ENCODE measurements at places on chromosomes 7 and 10.

- DNase-seq, result no peak
Measured at GRCh38 chr7:5278766-5279165, 4.0 kb upstream of the SLC29A4 start.

DNA sequence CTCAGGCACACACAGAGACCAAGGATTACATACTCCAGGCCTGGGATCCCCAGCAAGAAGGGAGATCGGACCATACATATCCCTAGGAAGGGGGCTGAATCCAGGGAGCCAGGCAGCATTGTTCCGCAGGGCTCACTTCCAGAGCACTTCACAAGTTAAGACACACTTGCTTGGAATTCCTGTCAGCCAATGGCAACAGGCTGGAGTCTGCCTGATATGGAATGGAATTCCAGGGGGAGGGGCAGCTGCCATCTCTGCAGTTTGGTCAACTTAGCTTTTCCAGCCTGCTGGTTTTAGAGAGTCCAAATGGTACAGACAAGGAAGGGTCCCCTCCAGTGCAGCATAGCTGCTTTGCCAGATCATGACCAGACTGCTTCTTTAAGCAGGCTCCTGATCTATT, 290.0 kb upstream of the GLI3 start:
- DNase-seq, result no peak

GRCh38 chr7:2730846-2731770, 43.1 kb downstream of the AMZ1 start:
- DNase-seq, result no peak

GRCh38 chr7:99005776-99006175, 127.4 kb downstream of the TRRAP start:
- peak; percentile 77 for DNase-seq

GRCh38 chr10:30701451-30702173, 72.1 kb upstream of the LYZL2 start:
- DNase-seq, result peak; percentile 54

GRCh38 chr7:142739923-142740492, 9.3 kb upstream of the PRSS1 start:
- DNase-seq, result peak; percentile 26

DNA sequence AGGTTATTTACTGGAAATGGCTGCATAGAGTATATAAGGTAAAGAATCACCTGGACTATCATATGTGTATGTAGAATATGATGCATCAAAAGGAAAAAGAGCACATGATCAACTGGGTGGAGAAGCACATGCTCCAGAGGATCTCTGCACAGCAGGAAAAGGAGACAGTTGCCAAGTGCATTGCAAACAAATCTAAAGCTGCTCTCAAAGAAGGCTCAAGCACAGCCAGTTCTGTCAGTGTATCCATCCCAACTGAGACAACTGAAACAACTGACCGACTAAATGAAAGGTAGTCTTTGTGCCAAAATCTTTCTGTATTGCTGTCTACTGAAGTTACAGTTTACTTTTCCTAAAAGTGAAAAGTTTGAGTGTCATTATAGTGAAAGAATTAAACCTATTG, 83.2 kb upstream of the SGCE start:
- DNase-seq, result no peak

- DNase-seq, result no peak
Measured at GRCh38 chr10:68816796-68817412, 10.4 kb upstream of the STOX1 start.

GRCh38 chr10:12631787-12632562, 282.6 kb downstream of the CAMK1D start:
- no peak for DNase-seq

- peak; percentile 36 for DNase-seq
Measured at GRCh38 chr10:20494474-20494873, 402.6 kb downstream of the NEBL start.

GRCh38 chr10:103983367-103983911, 16.5 kb downstream of the SLK start:
- no peak for DNase-seq

- DNase-seq, result peak; percentile 41
Measured at GRCh38 chr7:80134536-80135308, at the start of gene GNAI1. TSS of gene GNAI1 (plus strand) at chr7:80134831. CDS start at chr7:80135161, 330 bp downstream.

DNA sequence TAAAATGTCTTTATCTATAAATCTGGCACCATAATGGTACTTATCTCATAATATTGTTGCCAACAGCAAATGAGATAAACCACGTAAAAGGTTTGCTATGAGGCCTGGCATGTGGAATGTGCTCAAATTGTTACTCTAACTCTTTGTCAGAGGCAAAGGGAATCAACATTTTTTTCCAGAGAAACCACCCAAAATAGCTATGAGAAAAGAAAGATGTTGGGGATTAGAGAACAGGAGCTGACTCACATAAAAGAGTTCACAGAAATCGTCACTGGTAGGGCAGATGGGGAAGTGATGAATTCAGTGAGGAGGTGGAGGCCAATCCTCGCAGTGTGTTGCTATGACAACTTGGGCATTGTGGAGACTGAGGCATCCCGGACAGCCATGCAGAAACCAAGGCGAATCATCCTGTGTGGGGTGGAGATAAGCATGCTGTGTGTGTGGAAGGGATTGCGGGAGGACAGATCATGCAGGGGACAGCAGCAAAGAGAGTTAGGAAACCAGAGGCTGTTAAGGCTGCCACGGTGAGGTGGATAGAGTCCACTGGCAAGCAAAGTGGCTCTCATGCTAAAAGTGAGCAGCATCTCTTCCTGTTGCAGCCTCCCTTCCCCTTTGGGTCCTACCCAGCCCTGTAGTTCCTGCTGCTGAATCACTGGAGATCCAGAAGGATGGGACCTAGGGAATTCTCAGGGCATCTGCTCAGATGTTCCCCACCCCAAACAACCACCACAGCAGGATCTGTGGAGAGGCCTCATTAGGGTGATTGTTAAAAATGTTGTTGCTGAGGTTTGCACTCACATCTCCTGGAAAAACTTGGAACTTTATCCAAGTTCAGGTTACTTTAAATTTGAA, 103.9 kb downstream of the CUBN start:
- peak; percentile 87 for DNase-seq

DNA sequence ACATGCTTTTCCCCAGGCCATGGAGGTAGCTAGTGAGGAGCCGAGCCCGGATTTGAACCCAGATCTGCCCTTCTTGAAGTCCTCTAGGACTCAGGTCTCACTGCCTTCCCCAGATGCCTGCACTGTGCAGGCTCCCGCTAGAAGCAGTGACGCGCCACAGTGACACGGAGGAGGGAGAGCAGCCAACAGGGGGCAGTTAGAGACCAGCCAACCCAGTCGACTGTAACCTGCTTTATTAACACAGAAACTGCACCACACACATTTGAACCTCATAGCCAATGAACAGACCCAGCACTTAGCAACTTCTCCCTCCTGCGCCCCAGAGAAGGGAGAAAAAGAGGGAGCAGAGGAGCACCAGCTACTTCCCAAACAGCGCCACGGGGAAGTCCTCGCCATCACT, 27.4 kb downstream of the PILRA start:
- DNase-seq, result no peak

- no peak for DNase-seq
Measured at GRCh38 chr7:374706-375311, 84.8 kb downstream of the FOXL3 start.

DNA sequence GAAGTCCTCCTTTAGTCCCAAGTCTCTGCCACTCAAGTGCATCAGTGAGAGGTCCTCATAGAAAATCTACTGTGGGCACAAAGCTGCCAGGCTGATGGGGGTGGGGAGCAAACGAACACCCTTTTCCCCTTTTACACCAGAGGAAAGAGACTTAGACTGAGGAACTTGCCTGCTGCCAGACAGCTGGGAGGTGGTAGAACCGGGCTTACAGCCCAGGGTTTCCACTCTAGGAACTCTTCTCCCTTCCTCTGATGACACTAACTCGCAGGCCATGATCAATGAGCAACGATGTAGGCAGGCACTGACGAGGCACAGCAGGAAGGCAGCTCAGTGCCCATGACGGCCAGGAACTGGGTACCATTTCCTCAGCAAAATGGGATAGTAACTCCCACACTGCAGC, 11.0 kb upstream of the SH2D4B start:
- DNase-seq, result peak; percentile 62

DNA sequence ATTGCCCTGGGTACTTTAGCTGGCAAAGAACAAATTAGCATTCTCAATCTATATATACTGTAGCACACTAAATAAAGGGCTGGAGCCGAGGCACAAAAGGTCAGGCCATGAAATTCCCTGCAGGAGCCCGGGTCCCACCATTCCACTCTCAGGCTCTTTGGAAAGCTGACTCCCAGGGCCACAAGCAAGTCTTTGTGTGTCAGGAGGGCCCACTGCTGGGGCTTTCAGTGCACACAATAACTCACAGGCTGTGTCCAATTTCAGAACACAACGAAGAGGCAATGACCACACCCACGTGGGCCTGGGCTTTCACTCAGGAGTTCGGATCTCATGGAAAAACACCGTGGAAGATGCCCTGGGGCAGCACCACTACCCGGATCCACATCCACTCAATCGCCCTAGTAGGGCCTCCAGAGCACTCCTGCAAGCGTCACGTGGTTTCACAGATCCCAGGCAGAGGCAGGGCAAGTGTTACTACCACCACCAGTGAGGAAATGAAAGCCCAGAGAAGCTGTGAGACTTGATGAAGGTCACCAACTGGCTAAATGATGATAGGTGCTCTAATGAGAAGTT, 60.3 kb downstream of the COBL start:
- peak; percentile 1 for DNase-seq

DNA sequence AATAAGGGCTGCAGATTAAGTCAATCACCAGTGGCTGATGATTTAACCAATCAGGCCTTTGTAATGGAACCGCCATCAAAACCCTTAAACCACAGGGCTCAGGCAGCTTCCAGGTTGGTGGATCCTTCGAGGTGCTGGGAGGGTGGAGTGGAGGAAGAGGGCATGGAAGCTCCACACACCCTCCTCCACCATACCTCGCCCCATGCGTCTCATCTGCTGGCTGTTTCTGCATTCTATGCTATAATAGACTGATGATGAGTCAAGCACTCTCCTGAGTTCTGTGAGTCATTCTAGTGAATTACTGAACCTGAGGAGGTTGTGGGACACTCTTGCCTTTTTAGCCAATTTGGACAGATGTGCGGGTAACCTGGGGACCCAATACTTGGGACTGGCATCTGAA, 43.9 kb downstream of the CHST15 start:
- no peak for DNase-seq

- no peak for DNase-seq
Measured at GRCh38 chr10:70765794-70766594, 19.2 kb downstream of the TBATA start.

DNA sequence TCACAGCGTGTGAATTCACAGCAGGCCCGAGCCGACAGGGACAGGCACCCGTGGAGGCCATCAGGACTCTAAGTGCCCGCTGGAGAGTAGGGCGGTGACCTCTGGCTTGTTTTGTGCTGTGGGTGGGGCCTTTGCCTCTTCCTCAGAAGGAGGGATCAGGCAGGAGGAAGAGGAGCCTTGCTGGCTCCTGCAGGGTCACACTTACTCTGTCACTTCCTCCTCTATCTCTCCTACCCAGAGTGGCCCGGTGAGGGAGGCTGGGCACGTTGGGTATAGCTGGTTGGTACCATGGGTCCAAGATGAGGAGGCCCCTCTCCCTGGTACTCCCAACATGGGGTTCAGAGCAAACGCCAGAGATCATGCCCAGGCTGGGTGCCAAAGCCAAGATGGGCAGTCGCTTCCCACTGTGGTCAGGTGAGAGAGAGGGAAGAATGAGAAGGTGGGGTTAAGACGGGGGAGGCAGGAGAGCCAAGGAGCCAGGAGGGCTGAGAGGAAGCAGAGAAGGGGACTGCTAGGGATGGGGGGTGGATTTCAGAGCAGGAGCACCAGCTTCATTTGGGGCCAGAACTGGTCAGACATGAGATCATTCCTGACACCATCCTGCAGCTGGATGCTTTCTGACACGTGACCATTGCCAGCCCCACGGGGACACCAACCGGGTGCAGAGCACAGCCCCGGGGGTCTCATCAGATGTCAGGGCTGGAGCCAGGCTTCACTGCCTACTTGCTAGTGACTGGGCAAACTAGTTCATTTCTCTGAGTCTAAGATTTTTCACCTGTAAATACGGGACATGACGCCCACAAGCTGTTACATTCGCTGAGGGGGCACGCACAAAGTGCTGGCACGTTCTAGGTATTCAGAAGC, 54.8 kb upstream of the CACUL1 start:
- peak; percentile 49 for DNase-seq

DNA sequence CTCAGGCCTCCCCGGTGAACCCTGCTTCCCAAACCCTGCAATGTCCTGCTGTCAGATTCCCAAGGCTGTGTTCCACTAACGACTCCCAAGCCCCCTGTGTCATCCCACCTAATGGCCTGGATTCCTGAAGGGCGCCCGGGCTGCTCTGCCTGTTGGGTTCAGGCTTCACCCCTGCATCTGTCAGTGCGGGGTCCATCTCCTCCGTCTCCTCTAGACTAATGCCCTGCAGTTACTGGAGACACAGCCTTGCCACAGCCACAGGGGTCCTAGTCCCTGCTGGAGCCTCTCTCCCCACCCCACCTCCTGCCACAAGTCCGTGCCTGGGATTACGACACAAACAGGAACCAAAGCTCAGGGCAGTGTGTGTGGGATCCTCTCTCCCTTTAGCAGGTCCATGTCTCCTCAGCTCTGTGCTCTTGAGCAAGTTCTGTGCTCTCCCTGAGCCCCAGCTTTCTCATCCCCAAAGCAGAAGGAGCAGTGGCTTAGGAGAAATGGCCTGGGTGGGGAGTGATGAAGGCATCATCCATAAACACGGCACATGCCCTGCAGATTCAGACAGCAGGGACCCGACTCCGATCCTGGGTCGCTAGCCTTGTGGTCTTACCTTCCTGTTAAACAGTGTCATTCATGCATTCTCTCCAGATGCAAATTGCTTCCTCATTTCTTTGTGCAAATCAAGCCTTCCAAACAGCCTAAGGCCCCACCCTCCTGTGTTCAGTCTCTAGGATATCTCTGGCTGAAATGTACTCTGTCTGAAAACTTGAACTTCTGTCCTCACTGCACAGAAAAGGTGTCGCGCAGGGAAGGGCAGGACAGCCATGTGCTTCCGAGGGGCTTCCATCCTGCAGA, 8.2 kb upstream of the RBP3 start:
- peak; percentile 33 for DNase-seq

DNA sequence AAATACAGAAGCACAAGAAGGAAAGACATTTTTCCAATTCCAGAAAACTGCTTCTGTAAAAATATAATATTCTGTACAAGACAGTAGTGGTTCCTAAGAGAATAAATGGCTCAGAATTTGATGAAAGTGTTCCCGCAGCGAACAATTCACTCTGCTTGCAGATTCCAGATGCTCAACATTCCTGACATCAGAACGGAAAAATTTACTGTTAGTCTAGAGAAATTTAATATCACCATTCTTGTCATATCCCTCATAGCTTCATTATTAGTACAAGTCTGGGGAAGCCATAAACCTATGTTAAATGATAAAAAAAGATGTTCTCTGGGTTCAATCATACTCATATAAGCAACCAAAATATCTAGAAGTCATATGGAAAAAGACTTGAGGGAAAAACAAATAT, 83.6 kb downstream of the MPP7 start:
- no peak for DNase-seq

DNA sequence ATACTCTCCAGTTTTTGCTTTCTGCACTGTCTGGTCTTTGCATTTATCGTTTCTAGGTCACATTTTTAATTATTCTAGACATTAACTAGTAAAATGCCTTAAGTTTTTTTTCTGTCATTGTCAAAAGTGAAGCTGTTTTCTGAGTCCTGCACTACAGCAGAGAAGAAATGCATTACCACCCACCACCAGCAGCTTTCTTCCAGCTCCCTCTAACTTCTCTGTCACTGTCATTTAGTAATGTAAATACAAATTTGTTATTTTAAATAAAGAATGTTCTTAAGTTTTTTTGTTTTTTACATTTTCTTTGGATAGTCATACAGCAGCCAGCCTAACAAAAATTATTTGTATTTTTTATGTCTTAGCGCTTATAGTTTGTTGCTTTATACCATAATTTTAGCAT, 18.8 kb downstream of the PTPRZ1 start:
- DNase-seq, result no peak

- no peak for DNase-seq
Measured at GRCh38 chr7:19707240-19707639, 1.6 kb downstream of the POLR1F start.

All from MV-4-11 (cell line).